ENCODE measurements at places on chromosomes 2 and 18.

GRCh38 chr18:22172120-22172582 is 2.8 kb downstream of the GATA6 start:
- DNase-seq = no peak

- DNase-seq = no peak
These were observed 35.7 kb upstream of the SLC8A1 start for GRCh38 chr2:40487602-40488001.

- DNase-seq = no peak
These were observed 63.3 kb upstream of the CSRNP3 start for GRCh38 chr2:165406173-165406572.

GRCh38 chr2:32384529-32384928 is 27.7 kb downstream of the BIRC6 start:
- DNase-seq = no peak

DNA sequence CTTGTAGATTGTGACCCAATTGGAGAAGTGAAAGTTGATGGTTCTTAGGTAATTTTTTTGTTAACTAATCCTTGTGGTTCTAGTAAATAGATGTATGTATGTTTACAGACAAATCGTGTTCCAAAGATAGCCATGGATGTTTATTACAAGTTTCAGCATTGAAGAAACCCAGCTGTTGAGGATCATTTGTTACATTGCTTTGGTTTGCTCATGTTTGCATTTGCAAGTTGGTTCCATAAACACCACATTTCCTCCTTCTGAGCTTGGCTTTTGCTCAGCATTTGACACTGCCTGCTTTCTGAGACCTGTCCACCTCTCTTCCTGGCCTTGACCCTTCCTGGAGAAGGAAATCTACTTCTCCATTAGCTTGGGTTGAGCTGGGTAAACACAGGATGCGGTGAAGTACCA is 1.8 kb upstream of the CCDC68 start:
- no peak for DNase-seq
